Gastrocnemius medialis (tissue), 4 donors: ENCODE measurements at places on chromosomes 11 and 22. TPM values are rescaled to one million over a fixed set of nuclear protein-coding genes. Genes with fewer than 3 reads are reported as not detected.
A peak's percentile ranks its signal among the peaks of the same experiment; 100 is the strongest.

The IL17RA gene
- total RNA-seq = 3.6 TPM

GRCh38 chr11:44556735-44557409 lies 8.6 kb upstream of the CD82 start:
- H3K27me3 ChIP-seq = no peaks in the 10 kb centered on the region
- H3K27ac ChIP-seq = no peak overlapping the region
- H3K4me1 ChIP-seq = peaks cover 5% of the 10 kb centered on the region
- no peak overlapping the region for H3K4me3 ChIP-seq
- peak; percentile 43 for DNase-seq

GRCh38 chr22:21952586-21953571 lies at the start of gene PPM1F:
TSS of gene PPM1F (minus strand) at chr22:21952848. CDS start at chr22:21946048, 6,800 bp downstream.
- peak within 1 kb of the TSS; percentile 79 for H3K4me3 ChIP-seq
- H3K36me3 ChIP-seq = no peaks in the 10 kb centered on the region
- peaks cover 28% of the 10 kb centered on the region for H3K4me1 ChIP-seq

GRCh38 chr11:119525180-119525866 lies 102.4 kb upstream of the THY1 start:
- H3K4me1 ChIP-seq = no peaks in the 10 kb centered on the region
- H3K36me3 ChIP-seq = no peaks in the 10 kb centered on the region
- no peak for DNase-seq
- H3K27ac ChIP-seq = no peak overlapping the region

- peak overlapping the region; percentile 98 for H3K27ac ChIP-seq
- DNase-seq = peak; percentile 52
- H3K27me3 ChIP-seq = no peaks in the 10 kb centered on the region
- peak overlapping the region; percentile 97 for H3K4me3 ChIP-seq
- peaks cover 53% of the 10 kb centered on the region for H3K4me1 ChIP-seq
Observed at GRCh38 chr11:77819921-77820564, 479 bp downstream of the RSF1 start.

The MYEOV gene
- total RNA-seq = not detected

The SHISAL1 gene
- not detected for total RNA-seq
